ENCODE measurements at places on chromosomes 12 and 14.
A peak's percentile ranks its signal among the peaks of the same experiment; 100 is the strongest.

DNA sequence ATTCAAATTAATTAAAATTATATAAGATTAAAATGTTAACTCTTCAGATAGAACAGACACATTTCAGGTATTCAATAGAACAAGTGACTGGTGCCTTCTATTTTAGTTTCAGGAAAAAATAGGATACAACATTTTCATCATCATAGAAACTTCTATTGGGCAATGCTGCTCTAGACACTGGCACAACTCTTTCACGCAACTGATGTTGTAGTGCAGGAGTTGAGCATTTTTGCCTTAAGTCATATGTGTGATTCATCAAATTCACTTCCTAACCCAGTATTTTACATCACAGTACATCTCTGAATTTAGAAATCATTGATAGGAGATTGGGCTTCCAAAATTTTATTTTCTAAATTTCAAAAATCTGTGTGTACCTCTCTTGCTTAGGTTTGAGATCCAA, 215.4 kb upstream of the DIO2 start:
- no peak for DNase-seq

GRCh38 chr12:91889910-91890309, 255.7 kb downstream of the BTG1 start:
- DNase-seq, result no peak

- DNase-seq, result no peak
These were observed 420.6 kb downstream of the LRFN5 start for GRCh38 chr14:42027271-42027670.

DNA sequence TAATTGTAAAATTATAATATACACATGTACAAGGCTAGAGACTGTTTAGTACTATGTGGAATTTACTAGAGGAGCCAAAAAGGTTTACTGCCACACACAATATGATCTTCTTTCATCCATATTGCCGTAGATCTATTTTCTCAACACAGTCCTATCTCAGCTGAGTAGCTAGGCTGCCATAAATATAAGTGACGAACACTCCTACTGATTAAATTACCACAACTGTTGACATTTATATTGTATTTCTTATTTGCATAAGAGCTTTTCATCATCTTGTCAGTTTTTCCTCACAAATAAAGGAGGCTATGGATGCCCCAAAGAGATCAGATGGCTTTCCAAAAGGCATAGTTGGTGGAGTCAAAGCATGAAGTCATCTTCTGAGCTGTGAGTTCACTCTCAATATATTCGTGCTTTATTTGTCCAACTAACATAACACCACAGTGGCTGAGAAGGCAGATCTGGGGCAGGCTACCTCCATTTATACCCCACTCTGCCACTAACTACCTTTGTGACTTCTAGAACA, 78.6 kb downstream of the CCDC59 start:
- DNase-seq, result no peak

- no peak for DNase-seq
These were observed 353.2 kb downstream of the ZFP36L1 start for GRCh38 chr14:68439676-68440075.

DNA sequence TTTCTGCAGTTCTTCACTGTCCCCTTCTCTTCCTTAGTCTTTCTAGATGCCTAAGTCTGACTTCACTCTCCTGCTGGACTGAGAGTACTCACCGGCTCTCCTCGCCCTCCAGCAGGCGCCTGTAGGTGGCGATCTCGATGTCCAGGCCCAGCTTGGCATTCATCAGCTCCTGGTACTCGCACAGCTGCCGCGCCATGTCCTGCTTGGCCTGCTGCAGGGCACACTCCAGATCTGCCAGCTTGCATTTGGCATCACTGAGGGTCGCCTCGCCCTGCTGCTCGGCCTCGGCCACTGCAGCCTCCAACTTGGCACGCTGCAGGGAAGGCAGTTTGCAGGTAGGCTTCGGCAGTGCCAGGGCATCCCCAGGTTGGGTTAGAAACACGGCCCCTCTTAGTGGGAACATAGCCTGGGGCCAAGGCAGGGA, 5.2 kb downstream of the KRT84 start:
- no peak for DNase-seq

DNA sequence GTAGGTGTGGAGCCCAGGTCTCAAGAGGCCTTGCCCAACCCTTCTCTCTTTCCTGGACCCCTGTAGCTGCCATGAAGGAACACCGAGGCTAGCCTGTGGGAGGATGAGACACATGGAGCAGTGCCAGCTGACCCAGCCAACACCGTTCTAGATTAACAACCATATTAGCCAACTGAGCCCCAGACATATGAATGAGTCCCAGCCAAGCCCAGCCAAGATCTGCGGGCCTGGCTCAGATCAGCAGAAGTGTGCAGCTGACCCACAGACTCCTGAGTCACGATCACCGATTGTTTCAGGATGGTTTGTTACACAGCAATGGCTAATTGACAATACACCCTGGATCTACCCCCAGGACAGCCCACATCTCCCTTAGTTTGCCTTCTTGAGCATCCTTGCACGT, 82.1 kb downstream of the NTF3 start:
- no peak for DNase-seq

DNA sequence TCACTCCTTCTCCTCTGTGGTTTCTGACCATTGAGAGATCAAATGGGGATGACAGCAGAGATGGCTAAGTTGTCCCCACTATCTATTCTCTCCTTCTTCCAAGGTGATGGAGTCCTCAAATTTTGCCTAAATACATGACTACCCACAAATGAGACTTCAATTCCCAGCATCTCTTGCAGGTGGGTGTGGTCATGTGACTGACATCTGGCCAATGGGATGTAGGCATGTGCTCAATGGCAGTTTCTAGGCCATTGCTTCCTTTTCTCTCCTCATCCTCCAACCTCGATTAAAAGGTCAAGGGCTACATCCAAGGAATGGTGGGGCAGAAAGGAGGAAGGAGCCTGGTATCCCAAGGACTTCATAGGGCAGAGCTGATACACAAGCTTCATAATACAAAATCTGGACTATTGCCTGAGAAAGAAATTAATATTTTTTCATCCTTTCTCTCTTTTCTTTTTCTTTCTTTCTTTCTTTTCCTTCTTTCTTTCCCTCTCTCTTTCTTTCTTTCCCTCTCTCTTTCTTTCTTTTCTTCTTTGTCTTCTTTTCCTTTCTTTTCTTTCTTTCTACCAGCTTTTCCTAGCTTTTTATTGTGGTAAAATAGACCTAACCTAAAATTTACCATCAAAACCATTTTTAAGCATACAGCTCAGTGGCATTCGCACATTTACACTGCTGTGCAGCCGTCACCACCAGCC, 100.9 kb upstream of the PRB2 start:
- DNase-seq, result no peak

DNA sequence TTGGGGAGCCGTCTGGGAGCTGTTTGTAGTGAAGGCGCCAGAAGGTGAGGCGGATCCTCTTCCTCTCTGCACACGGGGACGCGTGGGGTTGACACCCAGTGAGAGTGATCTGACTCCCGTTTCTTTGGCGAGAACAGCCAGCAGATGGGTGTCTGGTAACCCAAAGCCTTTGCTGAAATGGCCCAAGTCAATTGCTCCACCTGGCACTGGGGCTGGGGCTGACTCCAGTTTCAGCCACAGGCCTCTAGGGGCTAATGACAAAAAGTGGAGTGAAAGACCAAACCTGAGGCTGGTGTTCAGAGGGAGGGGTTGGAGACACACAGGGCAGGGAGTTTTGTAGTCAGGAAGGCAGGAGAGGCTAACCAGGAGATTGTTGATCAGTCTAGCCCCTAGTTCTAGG, 87.0 kb downstream of the FRMD6 start:
- no peak for DNase-seq

DNA sequence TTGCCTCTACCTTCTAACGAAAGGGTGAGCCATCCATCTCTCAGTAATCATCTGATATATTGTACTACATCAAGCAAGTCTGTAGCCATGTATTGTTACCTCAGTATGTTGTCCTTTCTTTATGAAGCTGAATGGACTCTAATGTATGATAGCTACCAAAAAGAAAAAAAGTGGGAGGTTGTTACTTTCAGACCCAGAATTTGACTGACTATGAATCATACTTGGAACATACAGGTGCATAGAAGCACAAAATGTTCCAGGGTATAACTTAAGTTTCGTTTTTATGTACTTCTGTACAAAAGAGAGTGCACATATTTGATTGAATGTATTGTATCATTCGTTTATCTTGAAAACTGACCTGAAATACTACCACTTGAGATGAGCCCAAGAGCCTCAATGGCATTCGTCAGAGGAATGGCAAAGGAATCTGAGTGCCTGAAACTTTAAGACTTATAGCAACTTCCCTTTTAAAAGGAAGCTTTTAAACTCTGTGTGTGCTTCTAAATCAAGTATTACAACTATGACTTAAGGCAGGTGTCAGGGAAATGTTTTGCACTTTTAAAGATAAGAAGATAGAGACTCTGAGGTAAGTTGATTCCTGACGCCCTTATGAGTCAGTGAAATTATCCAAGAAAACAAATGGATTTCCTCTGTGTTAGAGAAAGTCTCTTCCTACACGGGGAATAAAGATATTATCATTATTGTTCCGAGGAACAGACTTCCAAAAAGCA, 951.5 kb downstream of the GALC start:
- no peak for DNase-seq

- DNase-seq, result no peak
These were observed 7.3 kb upstream of the FGF23 start for GRCh38 chr12:4386801-4387200.

- DNase-seq, result no peak
These were observed 64.0 kb upstream of the LTA4H start for GRCh38 chr12:96099421-96099820.

- DNase-seq, result no peak
These were observed 90.6 kb downstream of the VCPKMT start for GRCh38 chr14:50025776-50026175.

DNA sequence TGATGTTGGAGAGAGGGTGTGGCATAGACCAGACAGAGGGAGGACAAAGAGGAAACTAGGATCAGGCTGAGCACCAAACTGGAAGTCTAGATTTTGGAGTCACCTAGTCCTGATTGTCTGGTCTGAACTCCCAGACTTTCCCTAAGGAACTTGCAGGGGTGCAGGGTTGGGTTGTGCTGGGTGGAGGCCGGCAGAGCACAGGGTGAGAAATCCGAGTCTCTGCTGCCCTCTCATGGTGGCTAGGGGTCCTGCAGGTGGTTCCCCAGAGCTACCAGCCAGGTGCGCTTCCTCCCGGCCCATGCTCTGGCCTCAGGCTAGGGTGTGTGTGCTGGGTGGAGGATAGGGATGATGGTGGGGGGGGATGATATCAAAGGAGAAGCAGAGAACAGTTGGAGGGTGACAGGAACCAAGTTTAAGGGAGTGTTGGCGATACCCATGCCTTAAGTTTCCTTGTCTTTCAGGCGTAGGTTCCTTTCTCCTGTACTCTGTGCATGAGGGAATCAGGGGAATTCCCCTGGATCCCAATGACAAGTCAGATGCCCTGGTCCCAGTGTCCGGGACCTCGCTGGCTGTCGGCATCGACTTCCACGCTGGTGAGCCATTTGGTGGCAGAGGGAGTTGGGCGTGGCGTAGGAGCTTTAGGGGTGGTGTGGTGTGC, 33.5 kb upstream of the NXPH4 start:
- DNase-seq, result peak; percentile 16

DNA sequence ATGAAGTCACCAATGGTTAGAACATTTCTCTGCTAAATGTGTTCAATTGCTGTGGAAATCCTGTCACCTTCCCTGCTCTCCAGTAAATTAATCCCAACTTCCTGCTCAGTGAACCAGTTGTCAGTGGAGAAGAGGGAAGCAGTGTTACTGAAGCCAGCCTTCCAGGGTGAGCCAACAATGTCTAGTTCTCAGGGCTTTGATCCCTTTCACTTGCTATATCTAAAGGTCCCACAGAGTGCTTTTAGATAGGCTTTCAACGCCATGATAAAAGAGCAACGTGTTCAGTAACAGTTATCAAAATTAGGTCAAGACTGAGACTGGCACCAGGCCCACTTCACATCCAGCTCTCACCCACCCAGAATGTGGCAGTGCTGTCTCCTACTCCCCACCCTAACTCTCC, 139.7 kb downstream of the KCNH5 start:
- no peak for DNase-seq

DNA sequence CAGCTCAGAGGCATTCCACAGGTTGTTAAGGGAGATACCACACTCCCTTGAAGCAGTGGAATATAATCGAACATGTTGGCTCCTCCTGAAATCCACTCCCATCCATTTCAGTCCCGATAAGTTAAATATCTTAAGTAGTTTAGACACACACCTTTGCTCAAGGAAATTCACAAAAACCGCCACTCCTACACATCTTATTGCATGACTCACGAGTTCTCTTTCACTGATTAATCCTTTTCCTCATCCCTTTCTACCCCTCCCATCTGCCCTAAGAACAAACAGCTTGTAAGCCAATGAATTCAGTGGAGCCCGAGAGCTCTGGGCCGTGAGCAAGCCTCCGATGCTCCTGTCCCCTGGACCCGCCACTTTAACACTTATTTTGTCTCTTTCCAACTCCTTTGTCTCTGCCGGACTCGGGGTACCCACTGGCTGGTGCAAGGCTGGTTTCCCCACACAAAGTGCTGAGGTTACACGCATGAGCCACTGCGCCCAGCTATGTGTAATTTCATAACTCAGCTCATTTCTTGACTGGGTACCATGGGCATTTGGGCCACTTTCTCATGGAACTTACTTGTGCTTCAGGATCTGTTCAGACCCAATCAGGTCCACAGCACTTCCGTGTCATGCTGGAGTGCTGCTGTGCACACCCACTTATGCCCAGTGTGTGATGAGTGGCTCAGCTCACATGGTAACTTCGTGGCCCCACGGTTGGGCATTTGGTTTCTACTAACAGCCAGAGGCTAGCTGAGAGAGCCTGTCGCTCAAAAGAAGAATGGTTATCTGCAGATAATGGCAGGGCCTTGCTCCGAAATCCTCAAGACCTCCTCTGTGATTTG, 171.8 kb upstream of the ALG10B start:
- no peak for DNase-seq

- no peak for DNase-seq
These were observed 335.5 kb downstream of the NUAK1 start for GRCh38 chr12:105803292-105803691.

GRCh38 chr12:58530742-58531062, 389.6 kb downstream of the LRIG3 start:
- DNase-seq, result no peak

GRCh38 chr14:89618811-89619551, 201.9 kb upstream of the FOXN3 start:
- peak; percentile 49 for DNase-seq

- DNase-seq, result no peak
These were observed 31.5 kb downstream of the NUMB start for GRCh38 chr14:73426877-73427276.

DNA sequence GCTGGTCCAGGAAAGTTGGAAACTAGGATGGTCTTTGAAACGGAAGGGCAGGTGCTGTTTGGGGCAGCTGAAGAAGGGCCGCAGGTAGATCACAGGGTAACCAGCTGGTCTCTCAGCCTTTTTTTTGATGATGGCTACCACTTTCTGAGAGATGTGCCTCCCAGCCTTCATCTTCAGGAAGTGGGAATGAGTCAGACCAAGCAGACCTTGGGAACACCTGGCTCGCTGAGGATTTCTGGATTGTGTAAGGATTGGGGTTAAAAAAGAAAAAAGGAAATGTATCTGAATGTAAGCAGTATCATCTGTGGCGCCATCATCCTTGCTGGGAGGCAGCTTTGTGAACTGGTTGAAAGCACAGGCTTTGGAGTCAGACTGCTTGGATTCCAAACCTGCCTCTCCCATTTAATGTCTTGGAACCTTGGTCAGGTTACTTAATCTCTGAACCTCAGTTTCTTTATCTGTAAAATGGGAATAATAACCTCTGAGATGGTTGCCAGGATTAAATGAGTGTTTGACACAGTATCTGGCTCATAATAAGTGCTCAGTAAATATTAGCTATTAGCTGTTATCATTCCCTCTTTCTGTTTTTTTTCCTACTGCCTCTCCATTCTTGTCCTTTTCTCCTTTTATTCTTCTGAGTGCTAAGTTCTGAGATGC, 1.7 kb downstream of the PRPF40B start:
- no peak for DNase-seq
